ENCODE measurements at places on chromosomes 7 and 10.

DNA sequence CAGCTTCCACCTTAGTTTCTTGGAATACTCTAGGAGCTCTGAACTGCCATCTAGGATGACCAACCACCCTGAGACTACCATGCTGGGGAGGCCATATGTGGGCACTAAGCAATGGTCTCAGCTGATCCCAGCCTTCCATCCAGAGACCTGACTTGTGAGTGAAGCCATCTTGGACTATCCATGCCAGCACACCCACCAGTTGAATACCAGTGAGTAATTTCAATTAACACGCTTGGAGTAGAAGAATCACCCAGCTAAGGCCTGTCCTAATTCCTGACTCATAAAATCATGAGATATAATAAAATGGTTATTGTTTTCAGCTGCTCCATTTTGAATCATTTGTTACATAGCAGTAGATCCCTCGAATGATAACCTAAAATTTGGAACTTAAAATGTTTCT is 5.2 kb upstream of the KIF5B start:
- no peak for DNase-seq

GRCh38 chr10:97715259-97715874 is 1.8 kb downstream of the MARVELD1 start:
- peak; percentile 12 for DNase-seq

DNA sequence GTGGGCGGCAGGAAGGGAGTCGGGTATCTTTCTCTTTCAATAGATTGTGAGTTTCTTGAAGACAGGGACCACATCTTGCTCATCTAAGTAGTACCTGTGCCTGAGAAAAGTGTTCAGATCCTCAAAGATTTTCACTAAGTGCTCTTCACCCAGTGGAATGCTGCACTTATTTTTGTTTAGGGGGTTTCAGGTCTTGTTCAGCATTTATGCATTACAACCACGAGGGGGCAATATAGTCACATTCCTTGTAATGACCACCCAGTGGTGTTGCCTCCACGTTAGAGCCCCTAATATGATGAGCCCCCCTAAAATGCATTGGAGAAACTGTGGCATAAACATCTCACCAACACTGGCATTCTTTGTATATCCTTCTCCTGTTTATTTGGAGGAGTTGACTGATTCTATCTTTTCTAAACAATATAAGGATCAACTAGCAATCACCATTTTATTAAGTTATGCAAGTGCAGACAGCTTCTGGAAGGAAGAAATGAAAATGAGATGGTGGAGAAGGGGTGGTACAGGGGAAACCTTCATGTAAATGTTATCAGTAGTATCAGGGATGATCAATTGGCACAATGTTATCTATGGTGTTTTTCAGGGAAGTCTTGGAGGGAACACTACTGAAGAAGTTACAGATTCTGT is 3.1 kb upstream of the PAPSS2 start:
- peak; percentile 34 for DNase-seq

- DNase-seq = peak; percentile 56
Observed at GRCh38 chr10:29955329-29955935, 104.0 kb downstream of the JCAD start.

DNA sequence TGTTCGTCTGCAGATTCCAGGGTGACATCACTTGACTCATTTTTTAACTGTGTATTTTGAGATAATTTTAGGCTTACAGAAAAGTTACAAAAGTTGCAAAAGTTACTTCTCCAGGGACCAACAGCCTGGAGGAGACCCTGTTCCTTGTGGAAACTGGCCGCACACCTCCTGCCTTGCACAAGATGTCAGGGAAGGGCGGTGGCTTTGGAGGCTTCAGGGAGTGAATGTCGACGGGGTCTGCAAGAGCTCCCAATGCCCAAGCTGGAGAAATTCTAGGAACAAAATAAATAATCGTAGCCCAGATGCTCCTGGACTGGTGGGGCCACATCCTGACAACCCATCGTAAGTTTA is 62.2 kb upstream of the FAM20C start:
- DNase-seq = no peak

- DNase-seq = no peak
Observed at GRCh38 chr7:5265320-5266190, 17.2 kb upstream of the SLC29A4 start.

DNA sequence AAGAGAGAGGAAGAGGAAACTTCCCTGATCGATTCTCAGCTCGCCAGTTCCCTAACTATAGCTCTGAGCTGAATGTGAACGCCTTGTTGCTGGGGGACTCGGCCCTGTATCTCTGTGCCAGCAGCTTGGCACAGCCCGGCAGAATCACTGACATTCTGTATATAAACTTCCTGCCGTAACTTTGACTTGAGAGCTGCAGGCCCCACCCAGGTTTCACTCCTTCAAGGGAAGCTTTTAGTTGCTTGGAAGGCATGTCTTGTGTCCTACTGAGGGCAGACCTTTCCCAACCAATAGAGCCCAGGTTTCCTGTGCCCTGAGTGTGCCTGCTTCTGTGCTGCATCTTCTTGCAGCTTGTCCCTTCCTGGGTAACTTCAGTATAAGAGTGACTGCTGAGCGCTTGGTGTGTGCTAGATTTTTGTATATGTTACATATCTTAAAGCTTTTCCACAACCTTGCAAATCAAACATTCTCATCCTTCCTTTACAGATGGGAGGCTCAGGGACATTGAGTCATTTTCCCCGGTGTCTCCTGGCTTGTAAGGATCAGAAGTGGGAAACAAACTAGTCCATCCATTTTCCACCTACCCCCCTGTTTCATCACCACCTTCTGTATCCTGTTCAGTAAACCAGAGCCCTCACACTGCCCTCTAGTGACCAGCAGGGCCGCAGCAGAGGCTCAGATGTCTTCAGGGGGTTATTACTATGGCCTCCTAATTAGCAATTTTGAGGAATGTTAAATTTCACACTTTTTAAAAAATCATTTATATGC is 225.2 kb upstream of the PRSS58 start:
- DNase-seq = peak; percentile 16

All from ELF-1 (cell line).